Cerebellum (tissue), 4 donors: ENCODE measurements at places on chromosomes 7 and 10. TPM values are rescaled to one million over a fixed set of nuclear protein-coding genes. Genes with fewer than 3 reads are reported as not detected.

DNA sequence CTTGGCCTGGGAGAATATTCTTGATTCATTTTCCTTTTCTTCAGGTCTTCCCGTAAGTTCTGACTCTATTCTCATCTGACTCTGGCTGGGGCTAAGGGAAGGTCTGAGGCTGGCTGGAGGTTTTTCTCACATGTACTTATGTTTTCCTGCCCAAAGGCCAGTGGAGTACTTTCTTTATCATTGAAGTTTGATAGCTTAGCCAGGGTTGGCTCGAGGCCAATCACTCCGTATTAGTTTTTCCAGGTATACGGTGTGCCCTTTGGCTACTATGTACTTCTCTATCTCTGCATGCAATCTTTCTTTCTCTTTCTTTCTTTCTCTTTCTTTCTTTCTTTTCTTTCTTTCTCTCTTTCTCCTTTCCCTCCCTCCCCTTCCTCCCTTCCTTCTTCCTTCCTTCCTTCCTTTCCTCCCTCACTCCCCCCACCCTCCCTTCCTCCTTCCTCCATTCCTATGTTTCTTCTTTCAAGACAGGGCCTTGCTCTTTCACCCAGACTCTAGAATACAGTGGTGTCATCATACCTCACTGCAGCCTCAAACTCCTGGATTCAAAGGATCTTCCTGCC, 26.8 kb upstream of the VKORC1L1 start:
- no peak for DNase-seq

DNA sequence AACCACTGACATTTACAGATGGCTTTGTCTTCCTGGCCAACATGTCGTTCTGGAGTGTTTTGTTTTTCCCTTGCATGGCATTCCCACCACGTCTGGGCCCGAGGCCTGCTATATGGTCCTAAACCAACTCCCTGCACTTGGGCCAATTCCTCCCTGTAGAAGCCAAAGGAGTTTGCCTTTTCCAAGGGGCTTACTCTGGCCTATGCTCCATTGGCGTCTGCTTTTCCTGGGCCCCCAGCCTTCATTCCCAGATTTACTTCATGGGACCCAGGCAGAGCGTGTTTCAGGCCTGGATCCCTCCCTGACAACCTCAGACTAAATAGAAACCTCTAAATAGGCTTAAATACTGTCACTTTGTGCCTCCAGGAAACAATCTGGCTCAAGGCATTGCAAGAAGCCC, 60.7 kb downstream of the MINDY4 start:
- DNase-seq: no peak

- no peak for DNase-seq
Observed at GRCh38 chr10:62582101-62582705, 208.0 kb downstream of the ZNF365 start.

- no peak for DNase-seq
Observed at GRCh38 chr7:149457766-149458165, 3.1 kb downstream of the ZNF777 start.

GRCh38 chr10:22219308-22219707, 1.5 kb upstream of the EBLN1 start:
- no peak for DNase-seq

The KCNH2 gene
- 14.2 TPM for total RNA-seq
